Activated T-helper 1 cell treated with Interleukin-2 at 50 U/mL for 16 hours (primary cell): ENCODE measurements at places on chromosomes 16 and 17.

GRCh38 chr17:80927791-80928216 lies 63.8 kb upstream of the CHMP6 start:
- DNase-seq, result no peak

GRCh38 chr16:50066482-50067289 lies 916 bp downstream of the HEATR3 start:
- DNase-seq, result no peak

GRCh38 chr16:2276368-2277195 lies 8.7 kb upstream of the RNPS1 start:
- no peak for DNase-seq

GRCh38 chr16:6646891-6647290 lies 685.8 kb upstream of the RBFOX1 start:
- no peak for DNase-seq

DNA sequence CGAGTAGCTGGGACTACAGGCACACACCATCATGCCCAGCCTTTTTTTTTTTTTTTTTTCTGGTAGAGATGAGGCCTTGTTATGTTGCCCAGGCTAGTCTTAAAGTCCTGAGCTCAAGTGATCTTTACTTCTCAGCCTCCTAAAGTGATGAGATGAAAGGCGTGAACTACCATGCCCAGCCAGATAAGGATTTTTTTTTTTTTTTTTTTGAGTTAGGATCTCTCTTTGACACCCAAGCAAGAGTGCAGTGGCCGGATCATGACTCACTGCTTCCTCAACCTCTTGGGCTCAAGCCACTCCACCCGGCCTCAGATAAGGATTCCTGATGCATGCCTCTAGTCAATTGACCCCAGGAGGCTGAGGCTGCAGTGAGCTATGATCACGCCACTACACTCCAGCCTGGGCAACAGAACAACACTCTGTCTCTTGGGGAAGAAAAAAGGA lies 11.2 kb upstream of the PLEKHG4 start:
- DNase-seq, result no peak

- no peak for DNase-seq
Measured at GRCh38 chr16:51166091-51166490, 15.0 kb upstream of the SALL1 start.

DNA sequence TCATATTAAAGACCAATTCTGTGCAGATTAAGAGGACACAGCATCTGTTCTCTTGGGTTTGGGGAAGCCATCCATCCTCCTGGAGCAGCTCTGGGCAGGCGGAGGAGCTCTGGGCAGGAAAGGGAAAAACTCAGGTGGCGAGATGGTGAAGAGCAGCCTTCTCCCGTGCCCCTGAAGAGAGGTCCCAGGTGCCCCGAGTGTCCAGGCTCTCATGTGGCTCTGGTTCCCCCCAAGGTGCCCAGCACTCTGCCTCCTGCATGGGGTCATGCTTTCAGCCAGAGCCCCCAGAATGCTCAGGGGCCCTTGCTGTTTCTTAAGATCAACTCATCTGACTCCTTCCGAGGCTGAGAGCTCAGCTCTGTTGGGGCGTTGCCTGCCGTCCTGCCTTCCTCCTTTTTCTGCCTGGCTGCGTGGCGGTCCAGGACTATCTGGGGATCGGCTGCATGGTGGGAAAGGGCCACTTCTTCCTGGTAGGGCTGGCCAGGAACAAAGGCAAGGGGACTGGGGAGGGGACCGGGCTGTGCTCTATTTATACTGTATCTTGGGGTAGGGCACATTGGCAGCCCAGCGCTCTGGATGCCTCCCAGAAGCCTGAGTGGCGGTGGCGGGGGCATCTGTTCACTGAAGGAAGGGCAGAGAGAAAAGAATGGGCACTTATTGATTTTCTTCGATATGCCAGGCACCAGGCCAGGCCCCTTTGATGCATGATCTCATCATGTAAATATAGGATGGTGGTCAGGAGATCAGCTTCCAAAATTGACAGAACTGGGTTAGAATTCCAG lies 103.2 kb upstream of the SDK2 start:
- no peak for DNase-seq

DNA sequence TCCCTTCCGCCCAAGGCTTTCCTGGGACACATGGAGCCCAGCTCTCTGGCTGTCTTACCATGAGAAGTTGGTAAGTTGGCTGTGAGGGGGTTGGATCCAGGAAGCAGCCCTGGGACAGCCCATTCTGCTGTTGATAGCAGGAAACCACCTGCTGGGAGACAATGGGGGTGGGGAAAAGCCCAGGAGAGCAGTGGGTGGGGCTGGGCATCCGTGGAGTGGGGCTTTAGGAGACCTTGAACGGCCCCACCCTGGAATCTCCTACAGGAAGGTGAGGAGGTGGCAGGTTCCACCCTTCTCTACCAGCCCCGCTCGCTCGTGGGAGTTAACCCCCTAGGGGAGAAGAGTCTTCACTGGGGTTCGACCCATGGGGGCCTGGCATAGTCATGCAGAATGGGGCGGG lies 5.8 kb downstream of the TMEM92 start:
- DNase-seq, result no peak

- DNase-seq, result no peak
Measured at GRCh38 chr17:72514891-72515290, 394.1 kb downstream of the SOX9 start.
